H7 (cell line): ENCODE measurements at places on chromosomes 5 and 9.
A peak's percentile ranks its signal among the peaks of the same experiment; 100 is the strongest.

GRCh38 chr5:14208071-14209021 lies 65.2 kb downstream of the TRIO start:
- DNase-seq = no peak

DNA sequence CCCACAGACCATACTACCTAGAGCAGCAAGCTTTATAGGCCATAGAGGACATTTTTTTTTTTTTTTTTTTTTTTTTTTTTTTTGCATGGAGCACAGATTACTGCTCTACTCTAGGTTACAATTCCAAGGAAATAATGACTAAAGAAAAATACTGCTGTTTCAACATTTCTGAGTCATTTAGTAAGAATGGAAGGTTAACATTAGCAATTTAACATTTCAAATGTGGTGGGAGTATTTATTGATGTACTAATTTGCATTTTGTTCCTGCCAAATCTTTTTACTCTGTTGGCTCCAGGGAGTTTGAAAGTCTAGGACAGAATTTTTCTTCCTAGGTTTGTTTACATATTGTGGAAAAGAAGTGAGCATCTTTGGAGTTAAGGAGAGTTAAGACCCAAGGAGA lies 142.1 kb upstream of the CCDC152 start:
- no peak for DNase-seq

GRCh38 chr5:72223371-72223770 lies 96.7 kb downstream of the MRPS27 start:
- DNase-seq = no peak

- DNase-seq = no peak
Measured at GRCh38 chr5:158855510-158855909, 244.2 kb downstream of the EBF1 start.

- no peak for DNase-seq
Measured at GRCh38 chr9:7762600-7762999, 37.0 kb downstream of the DMAC1 start.

DNA sequence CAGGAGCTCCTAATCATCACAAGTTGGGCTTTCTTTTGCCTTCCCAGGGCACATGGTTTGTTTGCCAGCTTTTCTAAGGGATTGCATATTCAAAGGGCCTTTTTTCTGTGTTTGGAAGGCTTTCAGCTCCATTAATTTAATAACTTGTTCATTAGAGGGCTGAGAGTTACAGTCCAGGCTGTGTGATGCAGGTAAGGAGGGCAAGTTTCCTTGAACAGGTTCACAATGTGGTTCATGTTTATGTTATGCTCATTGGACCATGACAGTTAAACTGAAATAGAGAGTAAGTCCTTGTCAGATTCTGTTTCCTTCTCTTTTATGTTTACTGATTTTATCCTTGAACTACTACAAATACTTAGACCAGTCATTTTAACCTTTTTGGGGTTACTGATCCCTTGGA lies 174.4 kb downstream of the MARCHF11 start:
- DNase-seq = no peak

GRCh38 chr5:57450991-57451876 lies 31.4 kb downstream of the ACTBL2 start:
- no peak for DNase-seq

GRCh38 chr5:137733006-137733405 lies 2.9 kb downstream of the KLHL3 start:
- no peak for DNase-seq

- DNase-seq = no peak
Measured at GRCh38 chr9:89410022-89410421, 87.9 kb downstream of the SEMA4D start.

- DNase-seq = no peak
Measured at GRCh38 chr5:169997798-169998197, 17.5 kb upstream of the INSYN2B start.

DNA sequence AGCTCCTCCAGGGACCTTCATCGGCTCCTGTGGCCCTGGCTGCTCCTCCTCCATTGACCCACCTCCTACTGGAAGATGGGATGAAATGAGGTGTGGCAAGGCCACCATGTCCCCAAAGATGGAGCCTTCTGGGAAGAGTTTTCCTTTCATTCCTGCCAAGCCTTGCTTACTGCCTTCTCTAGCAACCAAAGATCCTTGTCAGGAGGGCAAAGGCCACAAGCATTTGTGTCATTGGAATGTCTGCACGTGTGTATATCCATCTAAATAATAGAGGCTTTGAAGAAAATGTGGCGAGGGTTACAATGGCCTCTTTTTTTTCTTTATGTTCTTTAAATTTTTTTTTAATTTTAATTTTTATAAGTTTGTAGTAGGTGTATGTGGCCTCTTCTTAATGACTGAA lies 313.6 kb downstream of the ARHGEF28 start:
- DNase-seq = no peak

GRCh38 chr9:91844701-91845291 lies 105.2 kb downstream of the ROR2 start:
- no peak for DNase-seq

- DNase-seq = peak; percentile 55
Measured at GRCh38 chr9:96136992-96137670, 164.8 kb downstream of the HSD17B3 start.

DNA sequence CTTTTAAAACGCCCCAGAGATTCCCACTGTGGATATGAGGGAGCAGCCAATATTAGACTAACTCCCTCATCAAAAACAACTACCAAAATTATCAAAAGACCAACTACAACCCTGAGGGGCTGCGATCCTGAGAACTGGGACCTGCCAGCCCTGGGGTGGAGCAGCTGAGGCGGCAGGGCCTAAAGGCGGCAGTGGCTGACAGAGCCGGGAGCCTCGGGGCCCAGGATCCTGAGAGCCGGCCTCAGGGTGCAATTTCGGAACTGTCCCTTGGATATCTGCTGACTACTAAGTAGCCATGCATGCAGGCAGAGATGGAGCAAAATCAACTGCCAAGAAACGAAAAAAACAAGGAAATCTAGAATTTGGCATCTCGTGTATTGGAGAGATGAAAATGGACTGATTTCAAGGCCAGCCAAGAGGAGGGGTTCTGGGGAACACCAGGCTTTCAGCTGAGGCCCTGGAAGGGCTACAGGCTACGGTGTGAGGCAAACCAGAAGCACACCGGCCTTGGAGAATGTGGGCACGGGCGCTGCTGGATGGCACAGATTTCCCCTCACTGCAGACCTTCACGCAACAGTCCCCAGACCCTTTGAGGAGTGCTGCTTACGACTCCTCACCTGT lies 63.6 kb upstream of the UBAC1 start:
- DNase-seq = peak; percentile 49

- no peak for DNase-seq
Measured at GRCh38 chr5:16234598-16234997, 55.0 kb upstream of the MARCHF11 start.

DNA sequence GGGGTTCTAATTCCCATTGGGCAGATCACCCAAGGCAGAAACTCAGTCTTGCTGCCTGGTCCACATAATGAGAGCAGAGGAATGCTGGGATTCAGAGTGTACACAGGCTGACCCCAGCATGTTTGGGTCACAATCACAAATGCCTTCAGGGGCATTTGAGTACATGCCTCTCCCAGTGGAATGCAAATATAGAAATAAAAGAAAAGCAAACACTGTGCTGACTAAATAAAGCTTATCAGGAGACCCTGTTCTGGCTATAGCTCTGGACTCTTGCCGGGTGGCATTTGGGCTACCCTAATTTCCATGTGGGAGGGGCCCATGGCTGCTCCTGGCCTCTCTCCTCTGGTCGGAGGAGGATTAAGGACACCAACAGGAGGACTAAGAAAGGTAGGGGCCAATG lies 121.4 kb downstream of the DOCK8 start:
- DNase-seq = no peak

DNA sequence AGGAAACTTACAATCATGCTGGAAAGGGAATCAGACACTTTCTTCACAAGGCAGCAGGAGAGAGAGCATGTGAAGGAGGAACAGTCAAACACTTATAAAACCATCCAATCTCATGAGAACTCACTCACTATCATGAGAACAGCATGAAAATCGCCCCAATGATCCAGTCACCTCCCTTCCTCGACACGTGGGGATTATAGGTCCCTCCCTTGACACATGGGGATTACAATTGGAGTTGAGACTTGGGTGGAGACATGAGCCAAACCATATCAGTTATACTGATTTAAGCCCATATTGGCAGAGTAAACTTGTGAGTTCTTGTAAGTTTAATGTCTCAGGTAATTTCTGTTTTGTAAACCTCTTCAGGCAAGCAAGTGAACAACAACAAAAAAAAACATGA lies 70.8 kb downstream of the ERAP1 start:
- DNase-seq = no peak

DNA sequence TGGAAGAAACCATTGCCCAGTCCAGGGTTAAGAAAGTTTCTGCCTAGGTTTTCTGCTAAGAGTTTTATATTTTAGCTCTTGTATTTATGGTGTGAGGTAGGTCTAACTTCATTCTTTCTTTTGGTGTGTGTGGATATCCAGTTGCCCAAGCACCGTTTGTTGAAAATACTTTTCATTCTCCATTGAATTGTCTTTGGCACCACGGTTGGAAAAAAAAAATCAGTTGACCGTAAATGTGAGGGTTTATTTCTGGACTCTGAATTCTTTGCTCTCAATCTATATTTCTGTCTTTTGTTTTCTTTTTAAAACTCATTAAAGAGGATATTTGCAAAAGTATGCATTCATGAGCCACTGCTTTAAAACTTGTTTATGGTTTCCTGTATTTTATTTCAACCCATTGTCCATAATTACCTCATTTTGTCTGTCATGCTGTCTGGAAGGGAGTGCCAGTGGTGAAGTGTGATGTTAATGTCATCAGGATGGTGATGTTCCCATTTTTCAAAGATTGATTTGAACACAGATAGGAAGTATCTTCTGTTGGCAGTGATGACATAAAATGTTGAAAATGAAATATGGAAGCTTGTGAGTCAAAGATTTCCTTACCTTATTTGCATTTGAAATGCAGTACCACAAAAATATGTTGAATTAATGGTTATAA lies 33.9 kb downstream of the HABP4 start:
- DNase-seq = no peak

DNA sequence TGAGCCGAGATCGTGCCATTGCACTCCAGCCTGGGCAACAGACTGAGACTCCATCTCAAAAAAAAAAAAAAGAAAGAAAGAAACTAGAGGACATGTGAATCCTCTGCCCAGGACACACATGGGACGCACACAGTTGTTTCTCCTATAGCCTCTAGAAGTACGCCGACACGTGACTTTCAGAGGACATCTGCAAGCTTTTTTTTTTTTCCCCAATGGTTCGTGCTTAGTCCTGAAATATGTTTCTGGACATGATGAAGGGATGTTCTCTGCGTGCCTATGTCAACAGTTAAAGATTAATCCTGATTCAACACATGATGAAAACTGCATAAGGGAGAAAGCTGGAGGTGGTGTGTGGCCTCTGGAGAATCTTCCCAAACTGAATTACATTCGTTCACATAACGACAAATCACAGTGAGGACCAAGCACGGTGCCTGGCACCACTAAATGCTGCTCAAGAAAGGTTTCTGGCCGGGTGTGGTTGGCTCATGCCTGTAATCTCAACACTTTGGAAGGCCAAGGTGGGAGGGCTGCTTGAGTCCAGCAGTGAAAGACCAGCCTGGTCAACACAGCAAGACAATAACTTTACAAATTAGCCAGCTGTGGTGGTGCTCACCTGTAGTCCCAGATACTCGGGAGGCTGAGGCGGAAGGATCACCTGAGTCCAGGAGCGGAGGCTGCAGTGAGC lies 9.8 kb downstream of the COL23A1 start:
- no peak for DNase-seq
